ENCODE measurements at places on chromosomes 13 and 19. TPM values are rescaled to one million over a fixed set of nuclear protein-coding genes. Genes with fewer than 3 reads are reported as not detected.

The NAPSA gene
- under 0.01 TPM for total RNA-seq

The SCEL gene
- total RNA-seq = not detected

The FGF21 gene
- total RNA-seq = not detected

The NLRP7 gene
- not detected for total RNA-seq

The DIAPH3 gene
- total RNA-seq = 1.8 TPM

The A1BG gene
- 3.3 TPM for total RNA-seq

The BICRA gene
- total RNA-seq = 3.8 TPM

The ABHD17A gene
- 74.5 TPM for total RNA-seq

The CYP4F8 gene
- total RNA-seq = not detected

The ZNF534 gene
- 0.17 TPM for total RNA-seq

The KIR2DL3 gene
- not detected for total RNA-seq

The KISS1R gene
- total RNA-seq = not detected

The RASAL3 gene
- not detected for total RNA-seq

The FCER2 gene
- total RNA-seq = not detected

The PCDH20 gene
- under 0.01 TPM for total RNA-seq

The IGFL2 gene
- not detected for total RNA-seq

The GJA3 gene
- total RNA-seq = 0.26 TPM

The ZNF83 gene
- total RNA-seq = 47.0 TPM

The CDX2 gene
- total RNA-seq = not detected

The CARD8 gene
- total RNA-seq = 24.1 TPM

The CGB5 gene
- not detected for total RNA-seq

The IRGC gene
- not detected for total RNA-seq

The SIGLEC14 gene
- total RNA-seq = not detected

The CYP4F11 gene
- not detected for total RNA-seq

The NANOS3 gene
- total RNA-seq = not detected

The TUBB4A gene
- not detected for total RNA-seq

The ETV2 gene
- 0.51 TPM for total RNA-seq

The CACNG6 gene
- not detected for total RNA-seq

The ZNF765 gene
- total RNA-seq = 13.1 TPM

The LILRA1 gene
- not detected for total RNA-seq

The GAPDHS gene
- total RNA-seq = not detected

The FPR1 gene
- not detected for total RNA-seq

The ERVV-1 gene
- not detected for total RNA-seq

The ATP8B3 gene
- total RNA-seq = 3.0 TPM

The ZNF792 gene
- 3.3 TPM for total RNA-seq

The F2RL3 gene
- total RNA-seq = not detected

The ATP7B gene
- total RNA-seq = 3.3 TPM

The NTF4 gene
- not detected for total RNA-seq

The ZNF442 gene
- total RNA-seq = 5.1 TPM
